ENCODE measurements at places on chromosomes 5 and 9.
A peak's percentile ranks its signal among the peaks of the same experiment; 100 is the strongest.

GRCh38 chr5:127810017-127810416 lies 106.8 kb downstream of the CCDC192 start:
- no peak for DNase-seq

GRCh38 chr5:73272351-73272750 lies 99.4 kb downstream of the TMEM174 start:
- DNase-seq = no peak

DNA sequence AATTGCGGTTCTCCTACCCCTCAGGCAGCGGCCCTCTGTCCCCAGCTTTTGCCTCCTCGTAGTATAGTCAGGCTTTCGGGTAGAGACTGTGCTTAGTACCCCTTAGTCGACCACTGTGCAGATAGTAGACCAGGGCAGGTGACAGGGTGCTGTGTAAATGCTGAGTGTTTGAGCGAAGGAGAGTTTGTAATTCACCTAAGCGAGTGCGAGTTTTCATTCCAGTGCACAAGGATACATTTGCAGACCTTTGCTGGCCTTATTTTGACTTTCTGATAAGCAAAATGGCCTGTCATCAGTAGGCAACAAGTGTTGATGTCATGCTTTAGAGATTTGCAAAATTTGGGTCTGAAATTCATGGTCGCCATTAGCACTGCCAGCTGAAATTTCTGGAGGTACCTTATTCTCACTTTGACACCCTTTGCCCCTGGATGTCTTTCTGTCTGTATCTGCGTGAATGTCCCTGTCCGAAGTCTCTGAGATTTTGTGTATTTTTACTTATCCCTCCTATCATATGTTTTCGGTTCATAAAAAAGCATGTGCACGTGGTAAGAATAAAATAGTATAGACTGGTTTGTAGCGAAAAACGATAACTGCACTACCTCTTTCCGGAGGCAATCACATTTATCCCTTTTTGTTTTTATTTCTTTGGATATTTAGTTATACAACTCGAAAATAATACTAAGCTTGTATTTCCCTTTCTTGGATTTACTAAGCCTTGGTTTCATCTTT lies 1.9 kb downstream of the LMNB1 start:
- DNase-seq = no peak

DNA sequence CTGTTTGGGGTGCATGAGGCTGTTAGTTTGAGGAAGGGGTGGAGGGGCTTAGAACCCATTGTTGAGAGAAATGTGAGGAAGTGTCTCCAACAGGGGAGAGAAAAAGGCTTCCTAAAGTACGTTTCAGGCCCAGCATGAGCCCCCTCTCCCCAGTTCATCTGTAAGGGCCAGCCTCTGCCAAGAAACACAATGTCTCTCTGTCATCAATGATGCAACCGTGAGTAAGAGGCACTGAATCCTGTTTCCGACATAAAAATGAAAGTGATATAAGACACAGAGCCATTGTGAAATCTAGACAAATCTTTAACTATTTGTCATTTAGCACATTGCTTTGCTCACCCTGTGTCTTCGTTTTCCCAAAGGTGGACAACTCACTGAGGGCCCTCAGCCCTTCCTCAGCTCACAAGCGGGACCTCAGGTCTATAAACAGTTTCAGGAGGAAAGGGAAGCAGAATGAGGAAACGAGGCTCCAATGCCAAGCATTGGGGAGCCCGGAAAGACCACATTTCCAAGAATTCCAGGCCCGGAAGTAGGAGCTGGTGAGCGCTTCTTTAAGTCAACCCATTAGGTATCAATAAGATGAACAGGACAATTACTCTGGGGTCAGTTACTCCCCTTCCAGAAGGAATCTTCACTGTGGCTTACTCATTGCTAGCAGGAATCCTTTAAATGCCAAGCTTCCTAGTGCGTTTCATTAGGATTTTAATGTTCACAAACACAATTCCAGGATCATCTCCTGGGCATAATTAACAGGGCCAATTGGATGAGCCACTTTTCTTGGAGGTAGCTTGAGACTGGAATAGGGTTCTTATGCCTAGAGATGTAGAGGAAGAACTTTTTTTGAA lies 59.0 kb upstream of the KLF4 start:
- peak; percentile 53 for DNase-seq

DNA sequence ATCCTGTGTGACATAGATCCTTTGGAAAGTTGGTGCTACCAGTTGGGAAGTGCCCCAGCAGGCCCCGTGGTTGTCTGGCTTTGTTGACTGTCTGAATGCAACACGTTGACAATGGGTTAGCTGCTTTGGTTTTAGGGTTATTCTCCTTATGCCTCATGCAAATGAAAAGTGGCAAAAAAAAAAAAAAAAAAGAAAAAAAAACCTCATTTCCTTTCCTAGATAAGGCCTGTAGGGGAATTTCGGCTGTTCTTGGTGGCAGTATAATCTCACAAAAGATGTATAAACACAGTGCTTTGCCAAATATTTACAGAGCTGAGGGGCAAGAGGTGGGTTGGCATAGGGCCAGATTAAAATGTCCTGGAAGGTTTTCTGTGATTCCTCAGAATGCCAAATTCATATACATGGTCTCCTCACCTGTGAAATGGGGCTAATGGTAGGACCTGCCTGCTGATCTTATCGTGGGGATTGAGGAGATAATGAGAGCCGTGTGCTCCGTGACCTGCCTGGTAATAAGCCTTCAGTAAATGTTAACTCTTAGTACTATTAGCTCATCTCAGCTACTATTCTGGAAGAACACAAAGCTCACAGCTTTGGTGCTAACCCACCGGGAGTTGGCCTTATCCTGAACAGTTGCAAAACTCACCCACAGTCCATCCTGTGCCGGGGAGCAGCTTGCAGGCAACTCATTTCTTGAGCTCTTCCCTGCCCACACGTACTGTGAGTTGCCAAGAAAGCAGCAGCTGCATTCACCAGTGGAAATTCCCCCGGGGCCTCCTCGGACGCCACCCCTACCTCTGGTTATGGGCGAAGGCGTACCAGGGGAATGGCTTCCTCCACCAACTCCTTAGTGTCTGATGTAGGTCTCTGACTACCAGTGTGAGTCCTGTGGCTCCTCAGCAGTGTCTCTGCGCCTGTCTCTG lies 220.3 kb downstream of the NR3C1 start:
- DNase-seq = no peak

DNA sequence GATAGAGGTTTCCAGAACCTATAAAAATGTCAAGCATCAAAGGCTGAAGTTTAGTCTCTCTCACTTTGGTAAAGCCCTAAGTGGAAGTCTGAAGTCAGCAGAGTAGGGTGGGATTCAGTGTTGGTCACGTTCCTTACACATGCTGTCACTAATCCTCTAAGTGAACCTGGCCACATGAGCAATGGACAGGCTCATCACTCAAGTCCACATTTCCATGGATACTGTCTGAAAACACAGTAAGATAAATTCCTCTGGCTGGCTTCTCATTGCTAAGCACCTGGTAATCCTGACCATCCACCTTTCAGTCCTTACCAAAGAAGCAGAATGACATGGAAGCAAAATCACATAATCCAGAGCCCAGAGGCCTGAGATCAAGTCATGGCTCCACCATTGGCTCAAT lies 43.8 kb downstream of the GNA14 start:
- DNase-seq = no peak

GRCh38 chr5:134242146-134242545 lies 16.3 kb upstream of the PPP2CA start:
- no peak for DNase-seq

- DNase-seq = no peak
These were observed 19.6 kb upstream of the LIX1 start for GRCh38 chr5:97162045-97162444.

- no peak for DNase-seq
These were observed 278.0 kb upstream of the NUDT12 start for GRCh38 chr5:103840600-103840999.

DNA sequence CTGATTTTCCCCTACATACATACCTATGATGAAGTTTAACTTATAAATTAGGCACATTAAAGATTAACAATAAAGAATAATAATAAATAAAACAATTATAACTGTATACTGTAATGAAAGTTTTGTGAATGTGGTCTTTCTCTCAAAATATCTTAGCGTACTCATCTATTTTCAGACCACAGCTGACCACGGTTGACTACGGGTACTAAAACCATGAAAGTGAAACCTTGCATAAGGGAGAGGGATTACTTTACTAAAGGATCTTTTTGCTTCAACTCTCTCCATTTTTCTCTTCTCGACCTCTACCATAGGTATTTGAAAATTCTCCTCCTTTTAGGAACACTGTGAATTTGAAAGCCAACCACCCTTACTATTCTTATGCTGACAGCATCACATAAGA lies 475.5 kb downstream of the CETN3 start:
- DNase-seq = no peak

DNA sequence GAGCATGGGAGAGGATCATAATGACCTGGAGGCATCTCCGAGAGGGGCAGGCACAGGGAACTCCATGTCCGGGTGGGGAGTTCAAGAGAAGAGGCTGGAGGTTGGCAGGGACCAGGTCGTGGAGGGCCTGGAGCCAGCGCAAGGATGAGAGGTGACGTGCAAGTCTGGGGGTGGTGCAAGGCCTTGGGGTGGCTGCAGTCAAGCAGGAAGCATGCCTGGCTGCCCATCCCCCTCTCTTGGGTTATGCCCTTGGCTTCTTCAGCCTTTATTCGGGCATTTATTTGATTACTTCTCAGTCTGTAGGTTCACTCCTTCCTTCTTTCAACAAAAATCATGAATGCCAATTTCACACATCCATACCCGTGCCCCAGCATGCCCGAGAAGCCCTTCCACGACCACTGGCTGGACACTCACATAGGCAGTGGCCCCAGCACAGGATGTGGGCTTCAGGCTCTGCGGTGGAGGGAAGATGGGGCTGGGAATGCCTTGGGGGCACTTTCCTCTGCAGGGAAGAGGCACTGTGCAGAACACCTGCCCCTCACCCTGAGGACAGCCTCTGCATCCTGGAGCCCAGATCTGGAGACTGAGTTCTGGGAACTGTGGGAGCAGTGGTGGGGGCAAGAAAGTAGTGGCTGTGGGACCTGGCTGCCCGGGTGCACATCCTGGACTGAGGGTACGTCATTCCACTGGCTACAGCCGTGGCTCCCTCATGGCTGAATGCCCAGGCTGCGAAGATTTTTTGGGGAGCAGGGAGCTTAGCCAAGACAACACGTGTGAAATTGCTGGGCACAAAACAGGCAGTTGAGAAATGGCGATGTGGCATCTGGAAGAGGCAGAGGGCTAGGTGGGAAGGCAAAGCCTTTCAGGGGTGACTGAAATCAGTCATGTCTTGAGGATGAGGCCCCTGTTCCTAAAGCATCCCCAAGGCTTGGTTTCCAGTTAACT lies 38.6 kb downstream of the CRB2 start:
- no peak for DNase-seq

DNA sequence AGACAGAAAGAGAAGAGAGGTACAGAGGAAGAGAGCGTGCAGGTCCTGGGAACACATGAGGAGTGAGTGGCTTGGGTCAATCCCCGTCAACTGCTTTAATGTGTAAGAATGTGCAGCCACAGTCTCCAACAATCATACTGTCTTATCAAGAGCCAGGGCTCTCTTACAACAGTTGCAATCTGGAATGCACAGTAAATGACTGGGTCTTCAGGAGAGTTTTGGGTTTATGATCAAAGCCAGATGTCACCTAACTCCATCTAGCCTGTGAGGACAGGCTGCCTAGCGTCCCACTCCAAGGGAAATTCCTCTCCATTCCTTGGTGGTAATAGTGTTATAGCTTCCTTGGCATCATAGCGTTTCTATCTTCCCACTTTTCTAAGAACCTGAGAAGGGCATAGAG lies 75.0 kb upstream of the TRIO start:
- no peak for DNase-seq

GRCh38 chr5:149280802-149281201 lies 9.1 kb downstream of the AFAP1L1 start:
- DNase-seq = no peak

DNA sequence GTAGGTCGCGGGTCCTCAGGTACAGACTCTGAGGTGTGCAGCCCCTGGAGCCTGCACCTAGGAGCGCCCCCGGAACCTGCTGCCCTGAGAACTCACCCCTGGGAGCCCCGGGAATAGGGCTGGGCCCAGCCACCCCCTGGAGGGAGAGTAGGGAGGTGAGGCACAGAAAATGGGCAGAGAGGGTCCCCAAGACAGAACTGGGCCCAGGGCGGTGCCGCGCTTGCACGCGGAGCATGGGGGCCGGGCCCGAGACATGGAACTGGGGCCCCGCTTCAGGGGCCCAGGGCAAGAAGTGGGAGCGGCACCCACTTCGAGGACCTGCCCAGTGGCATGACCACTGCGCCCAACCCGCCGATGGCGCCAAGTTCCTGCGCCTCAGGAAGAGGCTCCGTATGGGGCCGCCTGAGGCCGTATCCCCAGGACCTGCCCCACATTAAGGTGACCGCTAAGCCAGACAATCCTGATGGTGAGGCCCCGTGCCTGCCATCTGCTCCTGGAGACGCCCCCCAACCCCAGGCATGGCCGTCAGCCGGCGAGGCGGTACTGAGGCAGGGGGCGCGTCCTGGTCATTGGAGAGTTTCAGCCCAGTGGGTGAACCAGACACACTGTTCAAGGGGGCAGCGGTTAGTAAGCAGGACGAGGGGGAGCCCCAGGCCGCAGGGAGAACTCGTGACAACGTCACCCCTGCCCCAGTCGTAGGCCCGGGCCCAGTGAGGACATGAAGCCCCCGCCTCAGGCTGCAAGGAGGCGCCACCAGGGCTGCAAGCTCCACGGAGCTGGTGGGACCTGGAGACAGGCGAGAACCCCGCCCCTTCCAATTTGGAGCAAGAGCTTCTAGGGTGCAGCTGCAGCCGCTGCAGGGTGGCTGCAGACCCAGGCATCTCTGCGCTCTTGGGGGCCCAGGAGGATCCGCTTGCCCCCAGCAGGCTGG lies 89.5 kb upstream of the PUM3 start:
- DNase-seq = no peak

- no peak for DNase-seq
These were observed 9.4 kb upstream of the REEP5 start for GRCh38 chr5:112931473-112931872.

DNA sequence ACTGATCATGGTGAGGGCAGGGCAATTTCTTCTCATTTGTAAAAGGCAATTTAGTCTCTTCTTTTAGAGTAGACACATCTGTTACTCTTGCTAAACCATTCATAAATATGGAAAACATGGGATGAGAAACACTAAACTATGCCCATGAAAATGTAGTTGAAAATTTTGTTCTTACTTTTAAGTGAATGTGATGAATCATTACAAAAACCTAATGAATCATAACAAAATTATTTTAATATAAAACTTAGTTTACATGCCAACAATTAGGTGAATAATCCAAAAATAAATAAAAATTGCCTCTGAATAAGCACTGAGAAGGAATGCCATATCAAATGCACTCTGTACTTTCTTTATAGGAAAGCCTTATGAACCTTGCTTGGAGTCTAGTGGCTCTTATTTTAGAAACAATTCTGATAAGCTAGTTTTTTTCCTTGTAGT lies 297.7 kb upstream of the EFNA5 start:
- DNase-seq = peak; percentile 14

- DNase-seq = no peak
These were observed 43.3 kb upstream of the RASEF start for GRCh38 chr9:83106263-83106662.

Data from HS-27A (cell line).